ENCODE measurements at places on chromosomes 16 and 17. TPM values are rescaled to one million over a fixed set of nuclear protein-coding genes. Genes with fewer than 3 reads are reported as not detected.

GRCh38 chr17:49779156-49779738 is 9.2 kb upstream of the KAT7 start:
- DNase-seq: no peak

GRCh38 chr17:31310886-31311285 is 3.0 kb downstream of the EVI2B start:
- DNase-seq: no peak

DNA sequence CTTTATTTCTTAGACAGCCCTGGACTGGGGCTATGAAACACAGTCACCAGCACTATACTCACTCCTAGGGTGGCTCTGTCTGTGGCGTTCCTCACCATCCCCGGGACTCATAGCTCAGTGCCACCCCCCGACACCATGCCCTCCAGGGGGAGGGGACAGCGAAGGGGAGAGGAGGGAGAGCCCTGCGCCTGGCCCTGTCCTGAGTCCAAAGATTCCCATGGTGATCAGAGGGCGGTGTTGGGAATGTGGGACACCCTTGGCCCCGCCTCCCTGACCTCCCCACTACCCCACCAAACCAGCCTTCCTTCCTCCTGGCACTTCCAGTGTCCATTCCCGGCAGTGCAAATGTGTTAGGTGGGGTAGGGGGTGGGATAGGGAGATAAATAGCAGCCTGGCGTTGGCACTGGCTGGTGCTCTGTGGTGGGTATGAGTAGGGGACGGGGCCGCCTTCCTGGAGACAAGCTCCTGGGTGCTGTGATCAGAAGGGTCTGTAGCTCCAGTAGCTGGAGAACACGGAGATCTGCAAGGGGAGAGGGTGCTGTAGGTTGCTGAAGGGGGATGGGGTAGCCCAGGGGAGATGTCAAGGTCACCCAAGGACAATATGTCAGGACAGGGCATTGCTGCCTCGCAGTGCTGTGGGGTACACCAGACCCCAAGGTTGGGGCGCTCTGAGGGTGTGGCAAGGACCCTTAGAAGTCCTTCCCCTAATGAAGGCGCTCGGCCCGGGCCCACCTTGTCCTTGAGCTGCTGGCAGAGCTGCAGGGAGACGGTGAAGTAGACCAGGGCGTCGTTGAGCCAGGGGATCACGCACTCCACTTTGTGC is 2.0 kb downstream of the SMIM22 start:
- no peak for DNase-seq

DNA sequence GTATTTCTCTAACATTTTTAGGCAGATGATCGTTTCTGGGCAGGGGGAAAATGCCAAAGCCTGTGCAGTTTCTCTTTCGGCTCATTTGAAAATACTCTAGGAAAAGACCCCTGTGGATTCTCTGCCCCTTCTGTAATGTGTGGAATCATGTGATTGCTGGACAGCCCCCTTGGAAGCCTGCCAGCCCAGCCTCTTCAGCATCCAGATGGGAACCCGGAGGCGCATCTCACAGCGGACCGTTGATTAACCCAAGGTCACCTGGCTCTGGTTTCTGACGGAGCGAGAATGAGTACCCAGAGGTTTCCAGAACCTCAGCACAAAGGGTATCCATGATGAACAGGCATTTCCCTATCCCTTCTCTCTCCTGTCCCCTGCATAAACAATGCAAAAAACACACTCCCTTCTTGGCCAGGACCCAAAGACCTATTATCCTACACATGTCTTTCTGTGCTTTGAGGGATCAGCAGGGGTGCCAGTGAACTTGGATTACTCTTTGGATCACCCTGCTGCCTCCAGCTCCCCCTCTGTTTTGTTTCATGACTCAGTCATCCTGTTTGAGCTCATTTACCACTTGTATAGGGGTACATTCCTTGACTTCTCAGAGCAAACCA is 957.1 kb upstream of the RBFOX1 start:
- no peak for DNase-seq

GRCh38 chr17:720706-721539 is 6.3 kb upstream of the VPS53 start:
- no peak for DNase-seq

DNA sequence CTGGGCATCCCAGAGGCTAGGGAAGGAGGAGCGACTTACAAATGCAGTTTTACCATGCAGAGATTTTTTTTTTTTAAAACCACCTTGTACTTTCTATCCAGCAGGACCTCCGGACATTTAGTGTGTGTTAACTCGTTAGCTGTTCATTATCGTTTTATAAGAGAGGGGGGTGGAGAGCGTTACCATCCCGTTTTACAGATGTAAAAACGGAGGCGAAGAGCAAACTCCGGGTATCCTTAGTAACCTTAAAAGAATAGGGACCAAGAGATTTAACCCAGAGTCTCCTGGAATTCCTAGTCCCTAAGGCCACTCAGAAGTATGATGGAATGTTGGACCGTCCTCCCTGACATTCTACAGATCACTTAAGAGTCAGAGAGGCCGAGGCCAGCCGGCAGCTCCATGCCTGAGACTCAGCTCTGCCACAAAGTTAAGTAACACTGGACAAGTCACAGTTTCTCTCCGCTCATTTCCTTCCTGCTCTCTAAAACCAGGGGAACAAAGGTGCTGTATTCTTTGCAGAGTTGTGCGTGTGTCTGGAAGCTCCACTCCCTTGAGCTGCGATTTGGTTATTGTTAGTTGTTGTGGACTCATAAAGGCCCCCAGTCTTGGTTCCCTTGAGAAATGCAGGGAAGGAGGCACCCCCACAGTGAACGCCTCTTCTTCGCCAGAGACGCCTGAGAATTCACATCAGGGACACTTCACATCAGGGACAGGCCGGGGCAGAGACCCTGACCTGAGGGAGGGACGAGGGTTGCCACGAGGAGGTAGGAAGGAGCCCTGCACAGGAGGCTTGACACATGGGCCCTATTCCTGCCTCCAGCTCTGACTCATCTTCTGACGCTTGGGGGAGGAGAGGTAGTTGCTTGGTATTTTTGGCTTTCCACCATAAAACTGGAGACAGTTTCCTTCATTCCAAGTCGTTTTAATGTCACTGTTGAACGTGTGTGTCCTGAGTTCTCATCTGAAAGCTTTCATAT is 1.2 kb downstream of the DUSP14 start:
- peak; percentile 70 for DNase-seq

Gene ACOX1
- total RNA-seq: 9.7 TPM

Gene PRSS33
- total RNA-seq: 0.73 TPM

GRCh38 chr17:82596296-82596695 is 51.9 kb downstream of the WDR45B start:
- DNase-seq: no peak

Gene NOTUM
- 0.25 TPM for total RNA-seq

Gene DHX58
- 0.12 TPM for total RNA-seq

- no peak for DNase-seq
Observed at GRCh38 chr17:81564778-81565177, 12.6 kb upstream of the FAAP100 start.

DNA sequence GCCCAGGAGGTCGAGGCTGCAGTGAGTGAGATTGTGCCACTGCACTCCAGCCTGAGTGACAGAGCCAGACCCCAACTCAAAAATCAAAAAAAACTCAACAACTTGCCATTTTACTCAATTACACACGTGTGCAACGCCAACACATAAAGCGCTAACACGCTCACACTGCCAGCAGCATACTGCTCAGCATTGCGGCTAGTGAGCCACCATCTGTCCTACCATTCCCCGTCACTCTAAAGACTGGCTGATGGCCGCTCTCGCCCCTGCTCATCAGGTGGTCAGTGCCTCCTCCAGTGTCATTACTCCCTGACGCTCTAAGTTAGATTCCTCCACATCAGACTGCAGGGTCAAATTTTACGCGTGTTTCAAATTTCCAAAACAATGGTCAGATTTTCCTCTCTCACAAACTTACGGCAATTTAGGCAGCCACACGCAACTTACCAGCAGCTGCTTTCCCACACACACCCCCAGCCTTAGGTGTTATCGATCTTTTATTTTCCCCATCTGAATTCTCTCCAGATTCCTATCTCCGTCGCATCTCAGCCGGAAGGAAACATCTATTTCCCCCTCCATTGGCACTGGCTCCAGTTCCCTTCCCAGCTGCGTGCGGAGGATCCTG is 240.8 kb downstream of the C16orf95 start:
- no peak for DNase-seq

GRCh38 chr17:48973806-48974205 is 5.4 kb upstream of the GIP start:
- DNase-seq: no peak

DNA sequence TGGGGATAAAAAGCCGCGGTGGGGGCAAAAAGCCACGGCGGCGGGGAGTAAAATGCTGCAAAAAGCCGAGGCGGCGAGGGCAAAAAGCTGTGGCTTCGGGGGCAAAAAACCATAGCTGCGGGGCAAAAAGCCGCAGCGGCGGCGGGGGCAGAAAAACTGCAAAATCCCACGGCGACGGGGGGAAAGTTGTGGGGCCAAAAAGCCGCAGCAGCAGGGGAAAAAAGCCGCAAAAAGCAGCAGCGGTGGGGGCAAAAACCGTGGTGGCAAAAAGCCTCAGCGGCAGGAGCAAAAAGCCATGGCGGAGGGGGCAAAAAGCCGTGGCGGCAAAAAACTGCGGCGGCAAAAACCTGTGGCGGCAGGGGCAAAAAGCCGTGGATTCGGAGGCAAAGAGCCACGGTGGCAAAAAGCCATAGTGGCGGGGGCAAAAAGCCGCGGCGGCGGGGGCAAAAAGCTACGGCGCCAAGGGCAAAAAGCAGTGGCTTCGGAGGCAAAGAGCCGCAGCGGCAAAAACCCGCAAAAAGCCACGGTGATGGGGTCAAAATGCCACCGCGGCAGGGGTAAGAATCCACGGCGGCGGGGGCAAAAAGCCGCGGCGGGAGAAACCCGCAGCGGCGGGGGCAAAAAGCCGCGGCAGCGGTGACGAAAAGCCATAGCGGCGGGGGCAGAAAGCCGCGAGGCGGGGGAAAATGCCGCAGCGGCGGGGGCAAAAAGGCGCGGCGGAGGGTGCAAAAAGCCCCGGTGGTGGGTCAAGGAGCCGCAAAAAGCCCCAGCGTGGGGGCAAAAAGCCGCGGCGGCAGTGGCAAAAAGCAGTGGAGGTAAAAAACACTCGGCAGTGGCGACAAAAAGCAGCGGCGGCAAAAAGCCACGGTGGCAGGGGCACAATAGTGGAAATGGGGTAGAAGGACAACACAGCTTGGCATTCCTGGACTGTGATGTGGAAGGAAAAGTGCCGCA is 192.8 kb downstream of the SHCBP1 start:
- DNase-seq: no peak

Gene SPN
- total RNA-seq: 0.25 TPM

GRCh38 chr17:15498107-15498506 is 30.7 kb upstream of the CDRT4 start:
- DNase-seq: no peak

Gene CCL2
- 7.0 TPM for total RNA-seq

Gene NPTX1
- total RNA-seq: 2.6 TPM

Gene CACNG5
- total RNA-seq: not detected

- DNase-seq: no peak
Observed at GRCh38 chr16:47060596-47060995, 83.1 kb downstream of the NETO2 start.

DNA sequence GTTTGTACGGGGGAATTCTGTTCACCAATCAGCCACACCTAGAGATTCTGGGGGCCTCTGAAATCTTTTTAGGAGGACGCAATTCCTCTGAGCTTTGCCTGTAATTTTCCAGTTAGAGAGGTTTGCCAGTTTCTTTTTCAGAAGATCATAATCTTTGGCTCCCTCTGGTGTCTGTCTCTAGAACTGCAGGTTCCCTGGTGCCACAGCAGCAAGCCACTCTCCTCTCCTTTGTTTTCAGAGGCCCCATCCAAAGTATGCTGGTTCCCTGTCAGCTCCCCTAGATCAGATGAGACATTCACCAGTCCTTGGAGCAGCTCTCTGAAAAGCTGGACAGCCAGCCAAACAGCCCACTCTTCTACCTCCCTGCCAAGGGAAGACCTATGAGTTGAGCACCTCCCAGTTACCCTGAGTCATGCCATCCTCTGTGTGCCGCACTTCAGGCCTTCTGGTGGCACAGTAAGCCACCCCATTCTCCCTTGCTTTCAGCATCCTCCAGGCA is 36.1 kb downstream of the RNF112 start:
- peak; percentile 79 for DNase-seq

- no peak for DNase-seq
Observed at GRCh38 chr17:74854792-74855191, 4.9 kb downstream of the GRIN2C start.

GRCh38 chr16:79097166-79097565 is 503.4 kb downstream of the MAF start:
- DNase-seq: no peak

- DNase-seq: no peak
Observed at GRCh38 chr16:84557504-84557903, 53.0 kb upstream of the MEAK7 start.

GRCh38 chr17:2171702-2172076 is 116.8 kb downstream of the HIC1 start:
- DNase-seq: no peak

GRCh38 chr16:66289051-66289680 is 77.3 kb upstream of the CDH5 start:
- DNase-seq: no peak

Gene ESRP2
- total RNA-seq: 1.5 TPM

DNA sequence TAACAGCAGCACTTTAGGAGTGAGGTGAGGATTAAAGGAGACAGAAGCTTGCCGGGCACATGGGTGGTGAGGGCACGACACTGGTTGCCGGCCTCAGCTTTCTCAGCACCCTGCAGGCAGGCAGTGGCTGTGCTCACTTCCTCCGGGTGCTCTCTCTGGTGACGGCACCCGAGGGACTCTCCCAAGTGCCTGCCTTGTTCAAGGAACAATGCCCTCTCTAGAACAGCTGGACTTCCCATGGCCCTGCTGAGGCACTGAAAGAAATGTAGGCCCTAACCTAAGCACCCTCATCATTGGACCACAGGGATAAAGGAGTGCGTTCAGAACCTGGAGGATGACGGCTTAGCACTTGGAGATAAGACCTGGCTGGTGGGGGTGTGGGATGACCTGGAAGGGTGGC is 72.7 kb downstream of the N4BP1 start:
- DNase-seq: no peak

DNA sequence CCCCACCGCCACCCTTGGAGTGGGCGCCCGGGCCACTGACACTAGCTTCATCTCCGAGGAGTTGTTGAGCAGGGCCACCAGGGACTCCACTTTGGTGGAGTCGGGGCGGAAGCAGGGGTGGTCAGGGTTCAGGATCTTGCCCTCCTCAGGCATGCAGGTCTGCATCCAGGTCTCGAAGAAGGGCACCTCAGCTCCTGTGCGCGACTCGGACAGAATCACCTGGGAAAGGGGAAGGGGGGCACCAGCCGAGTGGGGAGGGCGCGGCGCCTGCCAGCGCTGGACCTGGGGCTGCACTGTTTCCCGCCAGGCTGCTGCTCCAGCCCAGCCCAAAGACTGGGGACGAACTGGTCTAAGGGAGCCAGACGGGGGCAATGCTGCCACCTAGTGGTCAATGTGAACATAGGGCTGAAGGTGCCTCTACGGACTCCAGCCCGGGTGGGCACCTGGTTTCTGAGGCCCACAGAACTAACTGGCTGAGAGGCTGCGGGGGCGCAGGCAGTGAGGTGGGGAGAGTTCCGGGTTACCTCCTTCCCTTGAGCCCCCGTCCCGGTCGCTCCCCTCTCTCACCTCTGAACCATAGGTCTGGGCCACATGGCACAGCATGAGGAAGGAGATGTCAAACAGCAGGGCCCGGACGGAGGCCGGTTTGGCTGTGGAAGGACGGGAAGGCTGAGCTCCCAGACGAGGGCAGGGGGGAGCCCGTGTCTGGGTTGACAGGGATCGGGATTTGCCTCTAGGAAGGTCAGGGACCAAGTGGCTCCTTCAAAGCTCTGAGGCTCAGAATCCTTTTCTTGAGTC is 11.8 kb downstream of the CSF3 start:
- peak; percentile 92 for DNase-seq

GRCh38 chr17:51289696-51290111 is 29.4 kb downstream of the UTP18 start:
- DNase-seq: no peak
